ENCODE measurements at places on chromosomes 1 and 21.

- no peak for DNase-seq
Observed at GRCh38 chr1:47262787-47263413, 30.9 kb upstream of the TAL1 start.

- no peak for DNase-seq
Observed at GRCh38 chr1:117113199-117113598, 8.3 kb downstream of the TRIM45 start.

GRCh38 chr1:216306830-216307229, 116.4 kb downstream of the USH2A start:
- no peak for DNase-seq

GRCh38 chr1:182786223-182786994, 3.2 kb upstream of the NPL start:
- peak; percentile 24 for DNase-seq

GRCh38 chr1:117499071-117499470, 106.8 kb upstream of the TENT5C start:
- no peak for DNase-seq

DNA sequence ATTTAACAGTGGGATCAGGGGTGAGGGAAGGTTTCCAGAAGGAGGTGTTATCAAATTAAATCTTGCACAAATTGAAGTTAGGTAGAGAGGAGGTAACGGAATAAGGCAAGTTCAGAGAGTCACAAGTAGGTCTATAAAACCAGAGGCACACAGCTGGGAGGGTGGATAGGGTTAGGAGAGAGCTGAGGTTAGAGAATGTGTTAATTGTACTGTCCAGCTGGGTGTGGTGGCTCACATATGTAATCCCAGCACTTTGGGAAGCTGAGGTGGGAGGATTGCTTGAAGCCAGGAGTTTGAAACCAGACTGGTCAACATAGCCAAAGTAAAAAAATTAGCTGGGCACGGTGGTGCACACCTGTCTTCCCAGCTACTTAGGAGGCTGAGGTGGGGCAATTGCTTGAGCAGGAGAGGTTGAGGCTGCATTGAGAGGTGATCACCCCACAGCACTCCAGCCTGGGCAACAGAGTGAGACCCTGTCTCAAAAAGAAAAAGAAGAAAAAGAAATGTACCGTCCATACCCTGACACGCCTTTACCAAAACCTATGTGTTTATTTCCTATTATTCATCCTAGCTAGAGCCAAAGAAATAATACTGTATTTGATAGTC, 20.2 kb downstream of the SPATA45 start:
- no peak for DNase-seq

DNA sequence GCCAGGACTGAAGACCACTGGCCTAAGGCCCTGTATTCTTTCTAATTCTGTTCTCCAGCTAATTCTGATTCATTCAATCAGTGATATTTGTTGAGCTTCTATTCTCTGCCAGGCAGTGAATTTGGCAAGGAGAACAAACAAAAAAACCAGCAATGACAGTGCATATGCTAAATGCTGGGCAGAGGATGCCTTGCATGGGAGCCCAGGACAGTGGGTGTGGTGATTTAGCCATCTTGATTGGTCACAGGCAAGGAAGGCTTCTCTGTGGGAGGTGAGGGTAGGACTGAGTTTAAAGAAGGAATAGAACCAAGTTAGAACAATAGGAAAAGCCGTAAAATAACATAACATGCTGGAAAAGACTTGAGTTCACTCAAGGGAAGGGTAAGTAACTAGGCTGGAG, 9.2 kb upstream of the CPT2 start:
- DNase-seq: no peak

GRCh38 chr1:205714190-205714905, 34.0 kb upstream of the SLC45A3 start:
- no peak for DNase-seq

GRCh38 chr1:1212780-1213344, 1.1 kb downstream of the TNFRSF4 start:
- no peak for DNase-seq

GRCh38 chr1:11481019-11481418, 2.1 kb downstream of the DISP3 start:
- DNase-seq: no peak

DNA sequence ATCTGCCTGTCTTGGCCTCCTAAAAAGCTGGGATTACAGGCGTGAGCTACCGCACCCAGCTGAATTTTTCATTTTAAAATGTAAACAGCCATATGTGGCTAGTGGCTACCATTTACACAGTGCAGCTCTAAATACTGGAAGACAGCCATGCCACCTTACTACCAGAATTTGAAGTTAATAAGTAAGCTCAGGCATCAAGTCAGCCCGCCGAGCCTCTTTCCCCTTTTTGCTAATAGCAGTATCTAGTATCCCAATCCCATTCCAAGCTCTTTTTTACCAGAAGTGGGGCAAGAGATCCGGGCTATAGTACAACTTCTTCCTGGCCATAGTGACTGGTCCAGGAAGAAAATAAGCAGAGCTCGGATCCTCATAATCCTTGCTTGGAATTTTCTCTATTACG, 15.1 kb downstream of the TAF13 start:
- DNase-seq: no peak

DNA sequence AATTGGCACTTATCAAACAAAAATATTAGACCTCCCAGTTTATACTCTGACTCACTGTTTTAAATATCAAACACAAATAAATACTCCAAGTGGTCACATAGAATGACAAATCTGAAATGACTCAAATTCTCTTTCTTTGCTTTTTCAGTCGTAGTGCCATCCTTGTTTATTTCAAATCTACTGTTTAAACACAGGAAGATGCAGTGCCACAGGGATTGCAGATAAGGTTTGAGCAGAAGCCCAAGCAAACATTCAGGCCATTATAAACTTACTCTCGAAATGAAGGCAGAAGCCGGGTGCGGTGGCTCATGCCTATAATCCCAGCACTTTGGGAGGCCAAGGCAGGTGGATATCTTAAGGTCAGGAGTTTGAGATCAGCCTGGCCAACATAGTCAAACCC, 255.4 kb upstream of the PLXNA2 start:
- no peak for DNase-seq

DNA sequence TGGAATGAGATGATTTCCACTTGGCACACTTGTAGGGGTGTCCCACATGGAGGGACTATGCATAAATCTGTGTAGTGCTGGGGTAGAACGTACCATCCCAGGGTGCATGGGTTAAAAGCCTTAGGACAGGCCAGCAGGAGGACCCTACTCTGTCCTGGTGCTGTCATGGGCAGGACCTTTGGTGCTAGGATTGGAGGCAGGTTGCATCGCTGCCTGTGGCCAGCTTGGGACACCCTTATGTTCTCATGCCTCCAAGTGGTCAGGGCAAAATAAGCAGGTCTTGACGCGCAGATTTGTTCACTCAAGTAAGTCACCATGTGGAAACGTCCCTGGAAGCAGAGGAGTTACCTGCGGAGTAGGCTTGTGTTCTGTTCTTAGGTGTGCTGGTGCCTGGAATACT, 49.5 kb upstream of the RAB3GAP2 start:
- no peak for DNase-seq

DNA sequence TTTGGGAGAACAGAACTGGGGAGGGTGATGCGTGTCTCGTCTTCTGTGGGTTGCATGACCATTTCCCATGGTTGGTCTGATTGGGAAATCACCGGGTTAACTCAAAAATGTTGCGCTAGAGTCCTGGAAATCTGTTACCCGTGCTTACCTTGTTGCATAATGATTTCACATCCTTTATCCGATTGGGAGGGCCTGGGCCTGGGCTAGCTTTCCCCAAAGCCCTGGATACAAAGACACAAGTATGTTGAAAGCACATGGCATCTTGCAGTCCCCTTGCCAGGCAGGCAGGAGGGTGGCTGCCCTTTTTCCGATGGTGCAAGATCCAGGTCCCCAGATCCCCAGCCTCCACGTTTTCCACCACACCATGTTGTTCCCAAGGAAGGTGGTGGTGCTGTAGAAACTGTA, 582 bp downstream of the TRPM2 start:
- no peak for DNase-seq

GRCh38 chr1:29753771-29754572, 517.6 kb downstream of the PTPRU start:
- DNase-seq: peak; percentile 34

DNA sequence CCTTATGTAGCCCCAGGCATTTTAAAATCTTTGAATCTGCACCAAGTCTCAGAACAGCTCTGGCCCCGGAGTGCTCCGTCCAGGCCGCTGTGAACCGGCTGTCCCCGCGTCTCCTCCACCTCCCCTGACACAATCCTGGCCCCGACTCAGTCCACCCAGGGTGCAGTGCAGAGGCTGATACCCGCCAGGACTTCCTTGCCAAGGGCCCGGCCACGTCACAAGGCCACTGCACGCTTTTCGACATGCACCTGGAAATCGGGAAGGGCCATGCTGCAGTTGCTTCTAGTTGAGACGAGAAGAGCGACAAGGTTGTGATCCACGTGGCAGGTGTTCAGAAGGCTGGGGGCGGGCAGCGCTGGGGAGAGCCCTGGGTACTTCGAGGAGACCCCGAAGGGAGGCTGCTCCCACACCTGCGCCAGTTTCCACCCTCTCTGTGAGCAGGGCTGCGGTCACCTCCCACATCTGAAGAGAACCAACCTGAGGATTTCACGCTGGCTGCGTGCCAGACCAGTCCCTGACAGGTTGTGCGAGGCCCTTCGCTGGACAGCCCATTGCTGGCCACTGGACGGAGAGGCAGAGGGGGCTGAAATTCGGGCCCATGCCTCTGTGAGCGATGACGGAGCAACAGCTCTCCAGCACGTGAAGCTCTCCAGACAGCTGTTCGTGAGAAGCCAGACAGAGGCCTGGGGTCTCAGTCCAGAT, 6.7 kb downstream of the VWA1 start:
- DNase-seq: no peak

GRCh38 chr1:103160281-103160680, 52.0 kb upstream of the COL11A1 start:
- no peak for DNase-seq

- no peak for DNase-seq
Observed at GRCh38 chr1:148307583-148308185, 155.6 kb upstream of the NBPF11 start.

- DNase-seq: no peak
Observed at GRCh38 chr1:218926631-218927030, 247.0 kb upstream of the LYPLAL1 start.

- DNase-seq: no peak
Observed at GRCh38 chr1:3245344-3245743, 176.3 kb downstream of the PRDM16 start.

GRCh38 chr1:94020764-94021579, 100.0 kb downstream of the ABCA4 start:
- no peak for DNase-seq

- DNase-seq: no peak
Observed at GRCh38 chr1:29134695-29135028, 11.0 kb upstream of the TMEM200B start.

DNA sequence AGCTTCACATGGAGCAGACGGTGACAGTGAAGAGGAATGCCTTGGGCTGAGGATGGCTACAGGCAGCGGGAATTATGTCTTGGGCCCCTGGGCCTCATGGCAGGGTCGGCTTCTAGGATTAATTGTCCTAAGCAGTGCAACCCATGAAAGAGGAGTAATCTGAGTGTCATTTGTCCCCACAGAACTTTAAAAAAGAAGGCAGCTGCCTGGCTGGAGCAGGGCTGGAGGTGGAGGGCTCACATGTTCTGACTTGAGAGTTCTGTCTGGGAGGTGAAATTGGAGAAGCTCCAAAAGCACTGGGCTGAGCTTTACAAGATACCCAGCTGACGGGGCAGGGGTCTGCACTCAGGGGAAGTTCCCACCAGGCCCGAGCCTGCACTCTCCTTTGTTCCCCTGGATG, 22.6 kb downstream of the CACNA1S start:
- DNase-seq: no peak

DNA sequence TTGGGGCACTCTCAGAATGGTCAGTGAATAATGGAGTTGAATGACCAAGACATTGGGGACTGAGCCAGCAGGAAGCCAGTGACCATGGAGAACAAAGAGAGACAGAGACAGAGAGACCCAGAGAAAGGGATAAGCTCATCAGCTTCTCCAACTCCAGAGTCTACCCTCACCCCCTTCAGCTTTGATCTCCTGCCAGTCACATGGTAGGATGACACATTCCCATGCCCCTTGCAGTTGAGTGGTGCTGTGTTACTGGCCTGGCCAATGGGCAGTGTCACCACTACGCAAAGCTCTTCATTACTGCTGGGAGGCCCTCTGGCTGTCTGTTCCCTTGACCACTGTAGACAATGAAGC, 643.5 kb downstream of the AJAP1 start:
- no peak for DNase-seq

- DNase-seq: no peak
Observed at GRCh38 chr21:16437586-16437985, 707.8 kb downstream of the USP25 start.

DNA sequence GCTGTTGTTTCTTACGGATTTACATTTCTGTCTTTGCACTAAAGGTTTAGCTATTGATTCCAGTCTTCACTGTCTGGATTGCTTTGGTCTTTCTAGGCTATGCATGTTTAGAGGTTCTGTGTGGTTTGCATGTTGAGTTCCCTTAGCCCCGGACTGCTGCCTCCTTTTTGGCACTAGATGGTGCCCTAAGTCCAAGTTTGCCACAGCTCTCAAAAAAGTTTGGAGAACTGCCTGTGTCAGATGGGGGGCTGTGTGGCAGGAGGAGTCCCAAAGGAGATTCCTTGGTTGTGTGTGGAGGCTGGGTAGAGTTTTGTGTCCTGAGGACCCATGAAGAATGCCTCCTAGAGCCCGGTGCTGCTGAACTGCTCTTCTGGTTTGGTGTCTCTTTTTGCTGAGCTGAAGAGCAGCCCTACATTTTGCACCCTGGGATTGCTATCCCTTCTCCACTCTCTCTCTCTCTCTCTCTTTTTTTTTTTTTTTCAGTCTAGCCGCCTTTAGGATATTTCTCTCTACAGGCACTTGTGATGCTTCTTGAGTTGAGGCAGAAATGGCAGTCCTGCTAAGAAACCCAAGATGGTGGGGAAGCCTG, 74.4 kb downstream of the PTGS2 start:
- DNase-seq: no peak

DNA sequence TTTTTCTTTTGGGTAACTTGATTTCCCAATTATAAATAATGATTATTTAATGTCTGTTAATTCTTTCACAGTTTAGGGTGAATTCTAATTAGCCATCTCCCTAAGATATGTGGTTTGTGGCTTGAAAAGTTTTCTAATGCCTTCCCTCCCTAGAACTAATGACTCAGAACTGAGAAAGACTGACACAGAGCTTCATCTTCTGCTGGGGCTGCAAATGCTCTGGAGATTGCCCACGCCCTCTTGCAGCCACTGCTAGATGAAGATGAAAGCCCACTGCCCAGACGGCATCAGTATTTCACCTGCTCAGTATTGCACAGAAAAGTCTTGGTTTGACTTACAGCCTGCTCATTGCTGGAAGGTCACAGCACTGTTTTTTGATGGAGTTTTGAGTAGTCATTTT, 101.5 kb downstream of the ST6GALNAC3 start:
- no peak for DNase-seq

DNA sequence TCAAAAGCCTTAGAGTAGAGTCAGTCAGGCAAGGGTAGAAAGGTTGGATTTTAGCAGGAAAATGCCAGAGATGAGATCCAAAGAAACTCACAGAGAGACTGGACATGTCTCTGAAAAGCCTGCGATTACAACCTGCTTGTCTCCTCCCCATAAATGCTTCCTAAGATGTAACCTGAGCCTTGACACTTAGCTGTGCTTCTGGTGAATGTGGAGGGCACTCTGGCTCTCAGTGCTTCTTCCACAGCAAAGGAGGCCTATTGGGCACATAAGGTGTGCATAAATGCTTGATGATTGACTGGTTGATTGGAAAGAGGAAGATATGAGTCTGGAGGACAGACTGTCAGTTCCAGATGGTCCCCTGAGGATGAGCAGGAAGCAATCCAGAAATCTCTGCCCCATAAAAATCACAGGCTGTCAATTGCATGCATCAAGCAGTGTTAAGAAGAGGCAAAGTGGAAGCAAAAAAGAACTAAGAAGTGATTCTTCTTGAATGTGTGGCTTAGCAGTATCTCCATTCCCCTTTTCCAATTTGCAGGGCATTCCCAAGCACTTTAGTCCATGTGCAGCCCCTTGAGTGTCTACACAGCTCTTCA, 236.2 kb upstream of the RRP15 start:
- no peak for DNase-seq

Data from mesothelial cell of epicardium (in vitro differentiated cells).